ENCODE measurements at places on chromosomes 16 and 17.

GRCh38 chr17:39887078-39887477 is 19.1 kb downstream of the ZPBP2 start:
- no peak for DNase-seq
- no peaks in the 10 kb centered on the region for H3K27me3 ChIP-seq
- no peak overlapping the region for H3K4me3 ChIP-seq
- H3K27ac ChIP-seq = no peak overlapping the region
- H3K4me1 ChIP-seq = no peaks in the 10 kb centered on the region

DNA sequence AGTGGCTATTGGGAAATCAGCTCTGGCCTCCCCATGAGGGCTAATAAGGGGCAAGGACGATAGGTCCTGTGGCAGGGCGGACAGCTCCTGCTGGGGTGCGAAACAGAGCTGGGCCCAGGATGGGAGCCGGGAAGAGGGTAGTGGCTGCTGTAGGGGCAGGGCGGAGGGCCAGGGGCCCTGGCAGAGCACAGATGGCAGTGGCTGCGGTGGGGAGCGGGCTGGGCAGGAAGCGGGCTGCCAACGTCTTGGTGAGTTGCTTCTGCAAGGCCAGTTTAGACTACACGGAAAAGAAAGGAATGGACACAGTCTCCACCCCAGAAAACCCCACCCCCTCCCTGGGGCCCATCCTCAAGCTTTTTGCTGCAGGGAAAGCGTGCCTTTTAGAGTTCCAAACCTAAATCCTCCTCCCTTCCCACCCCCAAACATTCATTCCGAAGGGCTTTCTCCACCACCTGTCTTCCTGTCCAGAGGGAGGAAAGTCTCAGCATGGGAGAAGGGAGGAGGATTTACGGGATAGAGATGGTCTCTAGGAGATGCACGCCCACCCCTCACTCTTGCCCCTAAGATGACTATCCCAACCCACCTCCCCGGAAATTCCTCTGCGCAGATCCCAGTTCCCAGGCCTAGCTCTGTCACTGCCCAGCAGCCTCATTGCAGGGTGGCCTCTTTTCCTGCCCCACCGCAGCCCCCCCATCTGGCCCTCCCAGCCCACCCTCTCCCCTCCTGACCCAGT is 7.1 kb downstream of the NKIRAS2 start:
- H3K27ac ChIP-seq = peak overlapping the region; percentile 49
- H3K4me3 ChIP-seq = no peak overlapping the region
- no peaks in the 10 kb centered on the region for H3K27me3 ChIP-seq
- H3K4me1 ChIP-seq = peaks cover 46% of the 10 kb centered on the region

GRCh38 chr16:48499923-48500381 is 110.0 kb downstream of the N4BP1 start:
- H3K27me3 ChIP-seq = no peaks in the 10 kb centered on the region
- no peaks in the 10 kb centered on the region for H3K36me3 ChIP-seq
- peaks cover 36% of the 10 kb centered on the region for H3K4me1 ChIP-seq
- no peak overlapping the region for H3K4me3 ChIP-seq
- DNase-seq = peak; percentile 97
- peak overlapping the region; percentile 77 for H3K27ac ChIP-seq

- H3K27ac ChIP-seq = no peak overlapping the region
- no peak for DNase-seq
- peaks cover 7% of the 10 kb centered on the region for H3K36me3 ChIP-seq
- no peaks in the 10 kb centered on the region for H3K27me3 ChIP-seq
- peaks cover 15% of the 10 kb centered on the region for H3K4me1 ChIP-seq
Measured at GRCh38 chr16:85266857-85267256, 154.6 kb upstream of the CIBAR2 start.

DNA sequence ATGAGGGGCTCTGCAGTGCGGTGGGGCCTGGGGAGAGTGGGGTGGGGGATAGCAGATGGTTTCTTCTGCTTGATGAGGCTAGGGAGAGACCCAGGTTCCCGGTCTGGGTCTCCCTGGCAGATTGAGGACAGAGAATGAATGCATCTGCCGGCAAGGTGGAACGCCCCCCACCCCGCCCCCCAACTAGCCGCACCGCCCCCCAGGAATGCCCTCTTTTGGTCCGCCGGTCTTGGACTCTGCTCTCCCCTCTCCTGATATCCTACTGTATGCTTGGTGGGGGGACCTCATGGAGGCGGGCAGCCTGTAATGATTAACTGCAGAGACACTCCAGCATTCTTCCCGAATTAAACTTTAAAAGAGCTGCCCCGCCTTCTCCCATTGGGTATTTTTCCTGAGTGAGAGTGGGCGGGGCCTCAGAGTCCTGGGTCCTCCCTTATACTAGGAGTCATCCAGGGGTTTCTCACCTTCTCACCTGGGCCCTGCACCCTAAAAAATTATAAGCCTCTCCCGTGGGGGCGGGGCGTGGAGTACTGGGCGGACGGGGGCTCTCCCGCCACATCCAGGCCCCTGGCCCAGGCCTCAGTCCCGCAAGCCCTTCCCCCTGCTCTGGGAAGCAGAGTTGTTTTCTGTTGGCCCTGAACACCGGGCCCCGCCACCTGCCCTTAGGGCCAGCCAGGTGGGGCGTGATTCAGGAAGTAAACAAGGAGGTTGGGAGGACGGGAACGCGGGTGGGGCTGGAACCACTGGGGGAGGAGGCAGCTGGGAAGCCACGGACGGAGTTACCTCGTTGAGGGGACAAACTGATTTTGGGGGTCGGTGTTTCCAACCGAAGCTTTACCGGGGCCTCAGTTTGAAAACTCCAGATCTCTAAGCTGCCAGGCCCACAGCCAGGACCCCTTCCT is 1.5 kb downstream of the GRB7 start:
- peaks cover 30% of the 10 kb centered on the region for H3K4me1 ChIP-seq
- peak overlapping the region; percentile 8 for H3K4me3 ChIP-seq
- H3K27ac ChIP-seq = no peak overlapping the region
- H3K27me3 ChIP-seq = peaks cover 89% of the 10 kb centered on the region

GRCh38 chr17:77690271-77691161 is 268.0 kb upstream of the TNRC6C start:
- peaks cover 19% of the 10 kb centered on the region for H3K4me1 ChIP-seq
- H3K27ac ChIP-seq = peak overlapping the region; percentile 72
- peaks cover 27% of the 10 kb centered on the region for H3K27me3 ChIP-seq
- no peaks in the 10 kb centered on the region for H3K36me3 ChIP-seq
- H3K4me3 ChIP-seq = peak overlapping the region; percentile 5

DNA sequence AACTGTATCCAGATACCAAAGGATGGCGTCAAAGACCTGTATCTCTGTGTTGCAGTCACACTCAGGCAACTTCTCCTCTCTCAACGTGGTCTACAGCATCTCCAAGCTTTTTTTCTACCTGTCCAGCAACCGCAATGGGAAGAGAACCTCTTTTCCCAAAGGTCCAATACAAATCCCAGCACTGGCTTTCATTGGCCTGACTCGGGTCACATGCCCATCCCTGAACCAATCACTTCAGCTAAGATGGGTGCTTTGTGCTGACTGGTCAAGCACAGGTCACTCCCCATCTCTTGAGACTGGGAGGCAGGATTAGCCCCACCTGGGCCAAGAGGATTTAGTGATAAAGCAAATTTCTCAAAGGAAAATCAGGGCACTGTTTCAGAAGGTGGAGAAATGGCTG is 71.2 kb upstream of the C16orf82 start:
- peaks cover 3% of the 10 kb centered on the region for H3K27me3 ChIP-seq
- no peak overlapping the region for H3K4me3 ChIP-seq
- H3K36me3 ChIP-seq = no peaks in the 10 kb centered on the region
- H3K27ac ChIP-seq = no peak overlapping the region
- DNase-seq = no peak

DNA sequence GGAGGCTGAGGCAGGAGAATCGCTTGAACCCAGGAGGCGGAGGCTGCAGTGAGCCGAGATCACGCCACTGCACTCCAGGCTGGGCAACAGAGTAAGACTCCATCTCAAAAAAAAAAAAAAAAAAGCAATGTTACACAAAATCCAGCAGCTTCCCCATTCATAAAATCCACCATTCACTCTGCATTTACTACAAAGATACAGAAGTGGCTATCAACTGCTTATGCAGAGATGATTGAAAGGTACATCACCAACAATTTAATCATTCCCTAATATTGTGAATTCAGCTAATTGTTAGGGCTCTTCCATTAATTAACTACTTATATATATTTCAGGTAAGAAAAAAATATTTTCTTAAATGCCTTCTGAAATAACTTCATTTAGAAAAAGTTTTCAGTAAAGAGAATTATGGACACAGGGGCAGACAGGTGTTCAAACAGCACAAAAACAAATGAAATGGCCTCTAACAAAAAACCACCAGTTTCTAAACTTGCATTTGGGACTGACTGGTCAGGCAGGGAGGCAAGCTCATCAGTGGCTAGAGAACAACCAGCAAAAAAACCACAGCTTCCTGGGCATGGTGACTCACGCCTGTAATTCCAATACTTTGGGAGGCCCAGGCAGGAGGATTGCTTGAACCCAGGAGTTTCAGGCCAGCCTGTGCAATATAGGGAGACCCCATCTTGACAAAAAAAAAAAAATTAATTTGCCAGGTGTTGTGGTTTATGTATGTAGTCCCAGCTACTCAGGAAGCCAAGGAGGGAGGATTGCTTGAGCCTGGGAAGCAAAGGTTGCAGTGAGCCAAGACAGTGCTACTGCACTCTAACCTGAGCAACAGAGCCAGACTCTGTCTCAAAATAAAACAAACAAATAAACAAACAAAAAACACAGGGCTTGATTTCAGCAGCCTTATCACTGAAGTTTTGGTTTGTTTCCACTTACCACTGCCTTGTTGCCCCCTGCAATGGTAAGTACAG is 26.3 kb downstream of the ERN1 start:
- H3K4me1 ChIP-seq = no peaks in the 10 kb centered on the region
- no peaks in the 10 kb centered on the region for H3K36me3 ChIP-seq
- DNase-seq = no peak
- no peak overlapping the region for H3K4me3 ChIP-seq
- no peak overlapping the region for H3K27ac ChIP-seq

GRCh38 chr16:53166099-53166498 is 111.3 kb downstream of the CHD9 start:
- DNase-seq = no peak
- H3K27me3 ChIP-seq = no peaks in the 10 kb centered on the region
- no peak overlapping the region for H3K4me3 ChIP-seq
- no peak overlapping the region for H3K27ac ChIP-seq
- peaks cover 8% of the 10 kb centered on the region for H3K36me3 ChIP-seq

- no peaks in the 10 kb centered on the region for H3K36me3 ChIP-seq
- no peaks in the 10 kb centered on the region for H3K27me3 ChIP-seq
- no peak overlapping the region for H3K4me3 ChIP-seq
- H3K4me1 ChIP-seq = no peaks in the 10 kb centered on the region
- H3K27ac ChIP-seq = no peak overlapping the region
- no peak for DNase-seq
Measured at GRCh38 chr16:77881355-77882030, 93.1 kb downstream of the VAT1L start.

DNA sequence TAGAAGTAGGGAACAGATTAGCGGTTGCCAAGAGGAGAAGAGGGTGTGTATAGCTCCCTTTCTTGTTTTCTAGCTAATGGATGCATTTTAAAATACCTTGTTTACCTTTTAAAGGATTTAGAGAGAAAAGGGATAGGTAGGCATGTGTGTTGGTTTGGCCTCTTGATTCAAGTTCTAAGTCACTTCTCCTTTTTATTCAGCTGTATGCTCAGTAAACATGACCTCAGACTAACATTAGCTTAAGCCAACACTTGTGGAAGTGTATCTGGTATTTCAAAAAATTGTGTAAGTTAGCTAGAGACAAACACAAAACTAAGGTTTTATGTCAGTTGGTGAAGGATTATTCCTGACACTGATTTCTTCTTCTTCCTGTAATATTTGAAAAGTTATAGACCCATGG is 204.1 kb upstream of the NOG start:
- H3K4me3 ChIP-seq = no peak overlapping the region
- H3K4me1 ChIP-seq = no peaks in the 10 kb centered on the region
- H3K27me3 ChIP-seq = no peaks in the 10 kb centered on the region
- H3K36me3 ChIP-seq = no peaks in the 10 kb centered on the region
- H3K27ac ChIP-seq = no peak overlapping the region

- H3K4me1 ChIP-seq = peaks cover 7% of the 10 kb centered on the region
- H3K4me3 ChIP-seq = no peak overlapping the region
- H3K36me3 ChIP-seq = no peaks in the 10 kb centered on the region
- peaks cover 21% of the 10 kb centered on the region for H3K27me3 ChIP-seq
Measured at GRCh38 chr17:8997994-8998628, 23.2 kb upstream of the NTN1 start.

- DNase-seq = peak; percentile 16
- no peak overlapping the region for H3K27ac ChIP-seq
- no peak overlapping the region for H3K4me3 ChIP-seq
- H3K4me1 ChIP-seq = no peaks in the 10 kb centered on the region
- no peaks in the 10 kb centered on the region for H3K36me3 ChIP-seq
Measured at GRCh38 chr17:74702116-74702871, 10.4 kb downstream of the CD300LF start.

- no peak overlapping the region for H3K27ac ChIP-seq
- peaks cover 34% of the 10 kb centered on the region for H3K36me3 ChIP-seq
- H3K27me3 ChIP-seq = no peaks in the 10 kb centered on the region
- no peak for DNase-seq
- H3K4me3 ChIP-seq = no peak overlapping the region
Measured at GRCh38 chr17:4040784-4041183, 76.5 kb upstream of the ATP2A3 start.

GRCh38 chr17:925817-926216 is 53.8 kb downstream of the NXN start:
- H3K27me3 ChIP-seq = no peaks in the 10 kb centered on the region
- no peak overlapping the region for H3K4me3 ChIP-seq
- peaks cover 9% of the 10 kb centered on the region for H3K36me3 ChIP-seq
- no peak overlapping the region for H3K27ac ChIP-seq
- H3K4me1 ChIP-seq = peaks cover 46% of the 10 kb centered on the region
- DNase-seq = no peak

DNA sequence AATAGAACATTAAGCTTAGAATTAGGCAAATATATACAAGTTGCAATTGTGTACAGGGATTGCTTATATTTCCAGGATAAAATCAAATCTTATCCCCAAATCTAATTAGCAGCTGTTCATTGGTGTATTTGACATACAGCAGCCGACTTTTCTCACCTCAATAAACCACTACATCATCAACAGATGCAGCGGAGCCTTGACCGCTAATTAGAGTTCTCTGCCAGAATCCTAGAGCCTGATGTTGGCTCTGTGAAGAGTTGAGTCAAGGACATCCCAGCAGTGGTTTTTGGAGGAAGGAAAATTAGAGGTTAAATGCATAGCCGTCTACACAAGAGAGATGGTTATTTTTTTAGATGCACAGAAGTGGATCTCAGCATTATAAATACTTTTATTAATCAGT is 221.9 kb upstream of the CACNG5 start:
- DNase-seq = peak; percentile 77
- H3K27me3 ChIP-seq = no peaks in the 10 kb centered on the region
- H3K27ac ChIP-seq = no peak overlapping the region
- H3K4me3 ChIP-seq = no peak overlapping the region

All from muscle of leg (tissue), 16 donors.